Urinary bladder (tissue), 4 donors: ENCODE measurements at places on chromosomes 5 and 9. TPM values are rescaled to one million over a fixed set of nuclear protein-coding genes. Genes with fewer than 3 reads are reported as not detected.
A peak's percentile ranks its signal among the peaks of the same experiment; 100 is the strongest.

GRCh38 chr5:153783362-153783658, 255.4 kb downstream of the FAM114A2 start:
- DNase-seq, result no peak

DNA sequence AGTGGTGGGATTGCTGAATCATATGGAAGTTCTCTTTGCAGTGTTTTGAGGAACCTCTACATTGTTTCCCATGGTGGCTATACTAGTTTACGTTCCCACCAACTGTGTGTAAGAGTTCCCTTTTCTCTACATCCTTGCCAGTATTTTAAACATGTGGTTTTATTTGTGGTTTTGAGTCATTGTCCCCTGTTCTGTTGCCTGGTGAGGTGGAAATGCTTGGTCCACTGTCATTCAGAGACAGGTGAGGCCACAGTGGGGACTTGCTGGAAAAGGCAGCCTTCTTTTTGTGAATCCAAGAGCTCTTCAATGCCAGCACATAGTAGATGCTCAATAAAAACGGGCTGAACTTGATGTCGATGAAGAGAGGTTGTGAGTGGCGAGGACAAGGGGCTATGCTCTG, 44.2 kb downstream of the SH3PXD2B start:
- DNase-seq, result no peak

- no peak for DNase-seq
Observed at GRCh38 chr9:90188656-90189055, 454.0 kb downstream of the DIRAS2 start.

- no peak for DNase-seq
Observed at GRCh38 chr9:131708226-131709002, 31.5 kb downstream of the RAPGEF1 start.

DNA sequence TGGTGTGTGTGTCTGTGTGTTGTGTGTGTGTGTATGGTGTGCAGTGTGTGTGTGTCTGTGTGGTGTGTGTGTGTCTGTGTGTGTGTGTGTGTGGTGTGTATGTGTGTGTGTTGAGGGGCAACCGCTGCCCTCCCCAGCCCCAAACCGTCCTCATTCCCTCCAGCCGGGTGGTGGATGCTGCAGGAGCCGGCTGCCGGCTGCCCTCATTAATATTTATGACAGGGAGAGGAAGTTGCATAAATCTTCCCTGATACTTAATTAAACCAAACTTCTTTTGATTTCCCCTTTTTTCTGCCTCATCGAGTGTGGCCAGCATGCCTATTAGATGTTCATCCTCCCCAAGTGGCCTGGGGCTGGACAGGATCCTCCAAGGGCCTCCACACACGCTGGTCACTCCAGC, 121.4 kb upstream of the MVB12B start:
- no peak for DNase-seq

Gene ENTREP1
- total RNA-seq, result 11.6 TPM

GRCh38 chr5:102048940-102049339, 247.1 kb downstream of the SLCO4C1 start:
- no peak for DNase-seq

DNA sequence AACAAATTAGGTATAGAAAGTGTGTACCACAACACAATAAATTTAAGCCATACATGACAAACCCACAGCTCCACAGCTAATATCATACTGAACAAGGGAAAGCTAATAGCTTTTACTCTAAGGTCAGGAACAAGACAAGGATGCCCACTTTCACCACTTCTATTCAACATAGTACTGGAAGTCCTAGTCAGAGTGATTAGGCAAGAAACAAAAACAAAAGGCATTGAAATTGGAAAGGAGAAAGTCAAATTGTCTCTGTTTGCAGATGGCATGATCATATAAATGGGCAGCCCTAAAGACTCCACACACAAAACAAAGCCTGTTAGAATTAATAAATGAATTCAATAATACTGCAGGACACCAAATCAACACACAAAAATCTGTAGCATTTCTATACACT, 548.8 kb downstream of the CTNND2 start:
- DNase-seq, result no peak

DNA sequence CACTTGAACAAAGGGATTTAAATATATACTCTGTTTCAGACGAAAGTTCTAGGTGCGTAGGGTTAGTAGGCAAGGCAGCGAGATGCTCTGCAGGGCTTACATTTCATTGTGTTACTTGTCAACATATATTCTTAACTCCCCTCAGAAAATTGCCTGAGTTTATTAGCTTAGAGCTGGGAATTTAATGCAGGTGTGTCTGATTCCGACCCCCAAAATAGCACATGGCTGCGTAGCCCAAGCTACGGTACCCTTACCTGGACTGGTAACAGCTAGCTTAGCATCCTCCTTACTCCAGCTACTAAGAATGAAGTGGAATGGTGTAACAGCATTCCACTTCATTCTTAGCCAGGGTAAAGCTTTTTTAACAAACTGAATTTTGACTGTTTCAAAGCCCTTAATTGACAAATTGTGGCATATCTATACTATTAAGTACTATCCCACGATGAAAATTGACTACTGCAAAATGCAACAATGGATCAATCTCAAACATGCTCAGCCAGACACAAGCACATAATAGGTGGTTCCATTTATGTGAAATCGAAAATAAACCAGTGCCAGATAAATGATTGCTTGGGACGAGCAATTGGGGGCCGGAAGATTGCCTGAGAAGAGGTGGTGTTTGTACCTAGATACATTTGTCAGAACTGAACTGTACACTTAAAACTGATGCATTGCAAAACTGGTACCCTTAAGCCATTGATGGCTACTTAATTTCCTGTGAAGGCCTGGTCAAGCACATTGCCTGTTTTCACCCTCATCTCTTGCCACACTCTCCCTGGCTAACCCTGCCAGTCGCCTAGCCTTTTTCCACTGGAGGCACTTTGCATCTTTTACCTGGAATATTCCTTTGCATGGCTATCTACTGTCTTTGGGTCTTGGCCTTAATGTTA, 3.0 kb upstream of the FGF18 start:
- no peak for DNase-seq

Gene PCDHB13
- 5.9 TPM for total RNA-seq

Gene C9
- total RNA-seq, result not detected

DNA sequence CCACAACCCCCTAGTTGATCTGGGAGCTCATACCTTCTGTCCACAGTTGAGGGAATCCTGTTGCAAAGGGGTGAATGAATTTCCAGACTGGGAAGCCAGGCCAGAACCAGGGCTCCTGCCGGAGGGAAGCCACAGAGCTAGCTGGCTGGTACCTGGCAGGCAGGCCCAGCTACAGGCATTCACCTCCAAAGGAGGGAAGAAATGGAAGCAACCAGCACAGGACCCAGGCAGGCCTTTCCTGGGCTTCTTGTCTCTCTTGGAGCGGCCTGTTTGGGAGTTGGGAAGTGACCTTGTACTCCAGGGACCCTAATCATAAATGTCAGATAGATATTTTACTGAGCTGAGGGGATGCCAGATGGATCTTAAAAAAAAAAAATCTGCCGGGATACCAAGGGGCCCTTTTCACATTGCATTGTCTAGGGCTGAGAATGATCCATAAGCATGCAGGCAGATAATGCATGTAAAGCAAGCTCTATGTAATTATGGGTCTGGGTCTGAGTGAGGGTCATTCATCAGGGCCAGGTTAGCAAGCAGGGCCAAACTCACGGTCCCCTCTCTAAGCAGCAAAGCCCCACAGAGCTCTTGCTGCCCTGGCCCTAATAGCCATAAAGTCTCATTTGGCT, 8.4 kb downstream of the NR2F1 start:
- DNase-seq, result no peak

Gene CANX
- total RNA-seq, result 422 TPM

DNA sequence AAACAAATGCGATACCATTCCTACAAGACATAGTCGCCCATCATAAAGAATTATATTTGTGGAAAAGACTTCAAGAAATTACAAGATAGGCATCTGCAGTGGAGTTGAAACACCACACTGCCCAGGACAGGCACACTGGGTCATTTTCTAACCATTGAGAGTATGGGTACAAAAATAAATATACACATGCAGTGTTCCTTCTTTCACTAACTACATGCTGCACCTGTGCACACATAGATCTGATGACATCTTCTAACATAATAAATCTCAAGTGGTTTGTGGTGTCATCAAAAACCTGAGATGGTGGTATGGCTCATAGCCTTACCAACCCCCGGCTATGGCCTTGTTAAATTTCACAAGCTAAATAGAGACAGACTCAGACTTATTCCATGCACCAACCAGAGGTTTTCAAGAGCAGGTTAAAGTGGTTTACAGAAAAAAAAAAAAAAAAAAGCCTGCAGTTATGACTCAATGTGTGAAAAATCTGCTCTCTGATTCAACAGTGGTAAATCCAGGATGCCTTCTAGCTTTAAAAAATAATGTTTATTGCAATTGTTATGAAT, 12.4 kb upstream of the NFIB start:
- no peak for DNase-seq

Gene RGS3
- total RNA-seq, result 52.4 TPM

GRCh38 chr5:32406650-32407049, 37.9 kb downstream of the ZFR start:
- DNase-seq, result no peak

Gene SMIM3
- total RNA-seq, result 10.2 TPM

GRCh38 chr5:20522905-20523482, 535.0 kb upstream of the CDH18 start:
- no peak for DNase-seq

DNA sequence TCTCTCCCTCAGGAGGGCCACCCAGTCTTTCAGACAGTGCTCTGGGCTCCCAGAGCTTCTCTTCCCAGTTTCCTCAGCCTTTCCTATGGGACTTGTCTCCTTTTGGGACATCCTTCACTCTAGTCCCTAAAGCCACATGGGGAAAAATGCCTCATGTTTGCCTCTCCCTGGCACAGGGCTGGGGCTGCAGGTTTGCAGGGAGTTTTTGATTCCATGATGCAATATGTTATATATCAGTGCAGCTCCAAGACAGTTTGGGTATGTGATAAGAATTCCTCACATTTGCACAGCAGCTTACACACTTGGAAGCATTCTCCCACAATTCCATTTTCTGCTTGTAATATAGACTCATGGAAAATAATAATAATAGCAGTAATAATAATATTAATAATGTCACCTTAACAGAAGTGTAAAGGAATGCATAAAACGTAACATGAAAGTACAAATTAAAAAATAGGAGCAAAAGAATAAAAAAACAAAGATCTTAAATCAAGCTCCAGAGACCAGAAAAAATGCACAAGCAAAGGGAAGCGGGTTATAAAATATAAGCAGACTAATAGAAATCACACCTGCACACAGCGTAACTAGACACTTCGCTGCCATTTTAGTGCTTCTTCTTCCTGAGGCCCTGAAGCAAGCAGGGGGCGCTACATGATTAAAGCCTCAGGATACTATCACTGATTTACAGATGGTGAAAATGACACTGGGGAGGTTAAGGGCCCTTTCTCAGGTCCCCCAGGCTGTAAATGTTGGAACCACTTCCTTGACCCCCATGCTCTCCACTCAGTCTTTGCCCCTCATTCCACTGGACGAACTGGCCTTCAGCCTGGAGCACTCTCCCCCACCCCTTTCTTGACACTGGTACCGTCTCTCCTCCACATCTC, 70.0 kb upstream of the IL17B start:
- no peak for DNase-seq

GRCh38 chr9:75990576-75991304, 100.3 kb downstream of the PCSK5 start:
- DNase-seq, result no peak

- no peak for DNase-seq
Observed at GRCh38 chr5:139838381-139839197, 43.0 kb downstream of the PSD2 start.

Gene CDC20B
- total RNA-seq, result not detected

Gene SOHLH1
- not detected for total RNA-seq

DNA sequence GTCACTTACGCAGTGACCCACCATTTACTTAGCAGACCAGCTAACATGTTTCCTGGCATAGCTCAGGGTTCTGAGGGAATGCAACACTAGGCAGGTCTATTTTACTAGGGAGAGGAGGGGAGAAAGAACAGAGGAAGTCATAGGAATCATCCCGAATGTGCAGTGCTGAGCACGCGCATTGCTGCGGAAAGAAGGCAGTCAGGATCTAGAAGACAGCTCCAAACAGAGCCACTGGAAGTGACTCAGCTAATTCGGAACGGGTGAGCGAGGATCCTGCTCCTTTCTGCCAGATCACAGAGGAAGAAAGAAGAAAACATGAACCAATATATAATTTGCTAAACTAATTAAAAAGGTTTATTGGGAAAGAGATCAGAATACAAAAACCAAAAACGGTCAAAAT, 339.8 kb downstream of the EFNA5 start:
- DNase-seq, result no peak

DNA sequence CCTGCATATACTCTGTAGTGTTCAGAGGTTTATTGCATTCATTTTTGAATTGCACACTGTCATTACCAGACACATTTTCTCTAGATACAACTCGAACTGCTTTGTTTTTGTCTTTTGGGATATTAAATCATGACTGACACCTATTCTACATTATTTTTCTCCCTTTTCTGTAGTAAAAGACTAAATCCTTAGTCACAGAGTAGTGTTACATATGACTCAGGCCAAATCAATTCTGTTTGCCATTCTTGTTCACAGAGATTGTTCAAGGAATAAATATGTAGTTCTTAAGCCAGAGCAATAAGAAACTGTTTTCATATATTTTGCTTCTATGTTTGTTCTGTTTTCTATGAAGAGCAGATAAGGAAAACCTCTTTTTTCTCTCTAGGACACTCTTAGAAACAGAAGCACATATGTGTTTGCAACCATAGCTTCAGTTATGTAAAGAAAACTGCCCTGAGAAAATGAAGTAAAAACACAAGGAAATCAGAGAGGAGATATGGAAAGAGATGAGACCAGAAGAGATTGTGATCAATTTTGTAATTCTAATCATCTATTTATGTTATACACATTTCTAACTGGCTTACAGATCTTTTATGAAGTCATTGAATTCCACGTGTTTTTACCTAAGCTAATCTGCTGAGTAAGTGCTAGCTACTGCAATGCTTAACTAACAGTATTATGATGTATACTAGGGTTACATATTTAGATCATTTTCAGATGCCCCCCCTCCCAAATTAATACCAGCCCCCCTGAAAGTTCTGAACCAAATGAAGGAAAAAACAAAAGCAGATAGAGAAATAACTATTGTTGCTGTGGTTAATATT, 1995.6 kb upstream of the CDH6 start:
- DNase-seq, result no peak

DNA sequence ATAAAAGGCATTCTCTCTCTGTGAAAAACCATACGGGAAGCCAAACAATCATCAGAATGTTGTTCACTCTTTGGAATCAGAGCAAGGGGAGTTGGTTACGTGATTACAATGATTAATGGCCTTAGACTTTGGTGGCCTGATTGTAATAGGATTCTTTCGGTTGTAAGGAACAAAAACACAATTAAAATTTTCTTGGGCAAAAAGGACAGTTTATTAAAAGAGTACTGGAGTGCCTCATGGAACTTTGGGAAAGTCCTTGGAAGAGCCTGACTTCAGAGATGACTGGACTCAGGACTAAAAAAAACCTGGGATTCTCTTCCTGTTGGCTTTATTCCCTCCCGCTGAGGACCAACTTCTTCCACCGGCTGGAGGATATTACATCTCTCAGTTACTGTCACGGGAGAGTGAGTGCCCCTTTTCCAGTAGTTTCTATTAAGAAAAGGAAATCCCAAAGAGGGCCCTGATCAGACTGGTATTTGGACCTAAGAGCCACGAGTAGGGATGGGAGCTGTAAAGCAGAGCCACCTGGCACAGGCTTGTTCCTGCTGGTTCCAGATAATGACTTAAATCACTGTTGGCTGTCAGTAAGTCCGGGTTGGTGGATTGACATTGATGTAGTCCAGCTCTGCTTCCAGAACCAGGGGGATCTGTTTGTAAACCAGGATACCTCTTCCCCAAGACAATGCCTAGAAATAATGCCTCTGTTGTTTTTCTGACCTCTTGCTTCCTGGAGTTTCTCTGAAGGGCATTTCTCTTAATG, 53.9 kb downstream of the CFAP95 start:
- peak; percentile 26 for DNase-seq

Gene FOXD4
- total RNA-seq, result not detected

- DNase-seq, result no peak
Observed at GRCh38 chr5:98614341-98614740, 159.1 kb upstream of the RGMB start.
